Ascending aorta (tissue), 2 donors: ENCODE measurements at places on chromosomes 6 and 20.
A peak's percentile ranks its signal among the peaks of the same experiment; 100 is the strongest.

GRCh38 chr20:19682249-19682648 lies 75.8 kb upstream of the RIN2 start:
- no peak for DNase-seq
- H3K4me3 ChIP-seq: no peak overlapping the region
- no peaks in the 10 kb centered on the region for H3K4me1 ChIP-seq
- H3K27ac ChIP-seq: no peak overlapping the region
- H3K27me3 ChIP-seq: no peaks in the 10 kb centered on the region
- H3K36me3 ChIP-seq: peaks cover 5% of the 10 kb centered on the region

DNA sequence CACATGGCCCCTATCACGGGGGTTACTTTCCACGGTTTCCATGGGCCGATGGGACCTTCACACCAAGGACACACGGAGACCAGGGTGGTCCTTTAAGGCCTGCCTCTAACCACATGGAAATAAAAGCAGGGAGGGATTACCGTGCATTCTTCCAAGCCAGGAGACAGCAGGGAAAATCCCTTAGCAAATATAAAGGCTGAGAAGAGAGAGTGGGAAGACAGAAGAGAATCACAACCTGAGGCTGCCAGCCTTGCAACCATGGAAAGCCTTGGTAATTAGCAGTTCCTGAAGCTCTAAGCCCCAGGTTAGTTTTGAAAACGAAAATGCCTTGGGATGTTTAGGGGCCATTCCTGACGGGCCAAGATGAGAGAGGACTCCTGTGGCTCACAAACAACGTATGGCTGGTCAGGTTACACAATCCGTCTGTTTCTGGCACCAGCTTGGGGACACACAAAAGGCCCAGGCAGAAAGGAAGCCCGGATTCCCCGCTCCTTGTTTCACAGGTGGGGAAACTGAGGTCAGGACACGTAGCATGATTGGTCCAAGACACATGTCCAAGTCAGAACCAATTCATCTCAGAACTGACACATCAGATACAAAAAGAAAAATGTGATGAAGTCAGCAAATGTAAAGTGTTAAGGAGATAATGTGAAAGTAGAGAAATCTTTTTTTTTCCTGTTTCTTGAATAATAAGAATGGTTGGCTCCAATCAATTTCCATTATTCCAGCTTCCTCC lies 2.8 kb downstream of the PREX1 start:
- no peaks in the 10 kb centered on the region for H3K36me3 ChIP-seq
- H3K27me3 ChIP-seq: no peaks in the 10 kb centered on the region
- H3K4me1 ChIP-seq: peaks cover 9% of the 10 kb centered on the region
- DNase-seq: no peak

DNA sequence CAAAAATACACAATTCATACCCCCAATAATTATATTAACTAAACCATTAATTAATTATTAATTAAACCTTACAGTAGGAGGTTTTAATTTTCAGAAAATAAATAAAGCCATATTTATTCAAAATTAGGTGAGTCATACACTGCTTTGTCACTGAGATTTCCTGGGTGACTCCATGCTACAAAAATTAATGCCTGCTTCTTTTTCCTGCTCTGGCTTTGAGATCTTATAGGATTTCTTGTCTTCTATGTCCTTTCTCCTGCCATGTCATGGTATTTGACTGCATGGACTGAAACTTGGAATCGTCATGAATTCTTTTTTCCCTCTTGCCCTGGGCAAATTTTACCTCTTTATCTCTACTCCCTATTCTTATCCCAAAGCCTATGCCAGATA lies 133.2 kb downstream of the PHACTR1 start:
- no peaks in the 10 kb centered on the region for H3K4me1 ChIP-seq
- H3K4me3 ChIP-seq: no peak overlapping the region
- no peaks in the 10 kb centered on the region for H3K27me3 ChIP-seq

GRCh38 chr20:49256261-49256660 lies 21.6 kb downstream of the ZNFX1 start:
- H3K27me3 ChIP-seq: no peaks in the 10 kb centered on the region
- H3K27ac ChIP-seq: no peak overlapping the region
- H3K36me3 ChIP-seq: peaks cover 98% of the 10 kb centered on the region
- no peaks in the 10 kb centered on the region for H3K4me1 ChIP-seq
- no peak for DNase-seq

DNA sequence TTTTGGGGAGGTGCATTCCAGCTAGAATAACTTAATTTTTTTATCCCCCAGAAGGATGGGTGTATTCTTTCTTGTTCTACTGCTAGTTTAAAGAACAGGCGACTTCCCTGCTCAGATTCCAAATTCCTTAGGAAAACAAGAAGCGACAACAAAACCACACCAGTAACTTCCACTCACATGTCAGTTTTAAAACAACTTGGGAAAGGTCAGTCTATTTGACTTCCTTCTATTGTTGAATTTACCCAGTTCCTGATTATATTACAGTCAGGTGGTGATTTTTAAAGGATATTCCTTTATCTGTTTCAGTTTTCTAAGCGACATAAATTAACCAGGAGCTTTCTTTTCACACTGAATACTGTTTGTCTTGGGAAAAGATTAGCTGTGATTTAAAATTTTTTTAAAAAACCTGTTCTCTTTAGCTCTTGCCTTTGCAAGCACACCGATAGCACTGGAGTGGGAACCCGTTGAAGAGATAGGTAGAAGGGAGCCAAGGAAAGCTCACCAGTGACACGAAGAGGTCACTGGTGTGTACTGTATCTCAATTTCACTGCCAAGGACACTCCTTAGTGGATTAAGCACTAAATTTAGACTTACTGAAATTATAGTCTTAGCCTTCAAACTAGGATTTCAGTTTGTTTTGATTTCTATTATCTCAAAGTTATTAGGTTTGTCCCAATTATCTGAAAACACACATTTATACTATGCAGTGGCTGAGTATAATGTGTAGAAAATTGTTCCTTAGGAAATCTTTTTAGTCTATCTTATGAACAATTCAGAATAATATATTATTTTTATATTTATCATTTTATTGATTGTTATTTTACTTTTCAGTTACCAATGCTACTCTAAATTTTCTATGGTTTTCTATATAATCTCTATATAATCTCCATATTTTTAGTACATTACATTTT lies 22.3 kb downstream of the MARCKS start:
- no peak for DNase-seq
- H3K36me3 ChIP-seq: no peaks in the 10 kb centered on the region
- H3K4me3 ChIP-seq: no peak overlapping the region
- H3K4me1 ChIP-seq: no peaks in the 10 kb centered on the region
- H3K27ac ChIP-seq: no peak overlapping the region

- H3K4me3 ChIP-seq: no peak overlapping the region
- DNase-seq: no peak
- H3K4me1 ChIP-seq: no peaks in the 10 kb centered on the region
- no peaks in the 10 kb centered on the region for H3K27me3 ChIP-seq
- no peak overlapping the region for H3K27ac ChIP-seq
- H3K36me3 ChIP-seq: peaks cover 9% of the 10 kb centered on the region
Observed at GRCh38 chr6:16305246-16305725, 66.9 kb downstream of the GMPR start.

- no peak overlapping the region for H3K4me3 ChIP-seq
- no peaks in the 10 kb centered on the region for H3K36me3 ChIP-seq
- DNase-seq: no peak
- no peaks in the 10 kb centered on the region for H3K27me3 ChIP-seq
- H3K4me1 ChIP-seq: no peaks in the 10 kb centered on the region
- H3K27ac ChIP-seq: no peak overlapping the region
Observed at GRCh38 chr6:64988148-64988547, 718.9 kb downstream of the EYS start.

GRCh38 chr20:40628877-40629276 lies 60.2 kb downstream of the MAFB start:
- no peaks in the 10 kb centered on the region for H3K36me3 ChIP-seq
- no peak overlapping the region for H3K4me3 ChIP-seq
- H3K27me3 ChIP-seq: no peaks in the 10 kb centered on the region
- no peak overlapping the region for H3K27ac ChIP-seq
- peaks cover 11% of the 10 kb centered on the region for H3K4me1 ChIP-seq

- no peak overlapping the region for H3K4me3 ChIP-seq
- H3K27me3 ChIP-seq: no peaks in the 10 kb centered on the region
- H3K36me3 ChIP-seq: no peaks in the 10 kb centered on the region
- peaks cover under 1% of the 10 kb centered on the region for H3K4me1 ChIP-seq
Observed at GRCh38 chr6:158810155-158811095, 8.7 kb downstream of the EZR start.

DNA sequence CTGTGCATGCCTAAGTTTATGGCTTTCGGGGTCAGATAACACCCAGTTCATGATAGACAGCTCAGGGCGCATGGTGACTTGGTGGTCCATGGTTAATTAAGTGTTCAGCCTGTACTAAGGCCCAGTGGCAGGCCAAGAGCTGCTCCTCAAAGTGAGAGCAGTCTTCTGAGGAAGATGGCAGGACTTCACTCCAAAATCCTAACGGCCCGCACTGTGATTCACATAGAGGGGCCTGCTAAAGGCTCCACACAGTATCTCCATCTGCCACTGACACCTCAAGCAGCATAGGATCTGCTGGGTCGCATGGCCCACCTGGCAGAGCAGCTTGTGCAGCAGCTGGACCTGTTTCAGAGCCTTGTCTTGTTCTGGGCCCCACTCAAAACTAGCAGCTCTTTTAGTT lies 10.6 kb upstream of the CST7 start:
- no peak overlapping the region for H3K27ac ChIP-seq
- no peaks in the 10 kb centered on the region for H3K4me1 ChIP-seq
- no peak for DNase-seq
- no peak overlapping the region for H3K4me3 ChIP-seq
- no peaks in the 10 kb centered on the region for H3K27me3 ChIP-seq

GRCh38 chr6:168412456-168412855 lies 28.5 kb upstream of the SMOC2 start:
- H3K4me1 ChIP-seq: peaks cover 11% of the 10 kb centered on the region
- H3K27me3 ChIP-seq: no peaks in the 10 kb centered on the region
- DNase-seq: peak; percentile 50
- H3K36me3 ChIP-seq: no peaks in the 10 kb centered on the region
- no peak overlapping the region for H3K4me3 ChIP-seq

GRCh38 chr6:167843023-167843422 lies 16.3 kb downstream of the AFDN start:
- H3K4me3 ChIP-seq: no peak overlapping the region
- H3K4me1 ChIP-seq: no peaks in the 10 kb centered on the region
- H3K27ac ChIP-seq: no peak overlapping the region
- no peak for DNase-seq

DNA sequence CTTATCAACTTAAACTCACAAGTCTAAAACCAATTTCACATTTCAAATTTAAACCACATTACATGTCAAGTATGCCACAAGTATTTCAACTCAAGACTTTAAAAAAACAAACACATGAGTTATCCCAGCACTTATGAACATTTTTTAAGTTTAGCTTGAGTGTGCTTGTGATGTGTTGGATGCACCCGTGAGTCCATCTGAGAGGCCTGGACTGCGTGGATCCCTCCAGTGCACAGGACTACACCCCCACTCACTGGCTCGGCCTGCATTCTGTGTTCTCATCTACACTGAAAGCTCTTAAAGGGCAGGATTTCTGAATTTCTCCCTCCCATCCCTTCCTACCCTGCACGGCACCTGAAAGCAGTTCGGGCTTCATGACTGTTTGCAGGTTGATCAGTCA lies 128.8 kb upstream of the CD93 start:
- H3K36me3 ChIP-seq: no peaks in the 10 kb centered on the region
- no peaks in the 10 kb centered on the region for H3K4me1 ChIP-seq
- no peak overlapping the region for H3K27ac ChIP-seq
- DNase-seq: no peak

DNA sequence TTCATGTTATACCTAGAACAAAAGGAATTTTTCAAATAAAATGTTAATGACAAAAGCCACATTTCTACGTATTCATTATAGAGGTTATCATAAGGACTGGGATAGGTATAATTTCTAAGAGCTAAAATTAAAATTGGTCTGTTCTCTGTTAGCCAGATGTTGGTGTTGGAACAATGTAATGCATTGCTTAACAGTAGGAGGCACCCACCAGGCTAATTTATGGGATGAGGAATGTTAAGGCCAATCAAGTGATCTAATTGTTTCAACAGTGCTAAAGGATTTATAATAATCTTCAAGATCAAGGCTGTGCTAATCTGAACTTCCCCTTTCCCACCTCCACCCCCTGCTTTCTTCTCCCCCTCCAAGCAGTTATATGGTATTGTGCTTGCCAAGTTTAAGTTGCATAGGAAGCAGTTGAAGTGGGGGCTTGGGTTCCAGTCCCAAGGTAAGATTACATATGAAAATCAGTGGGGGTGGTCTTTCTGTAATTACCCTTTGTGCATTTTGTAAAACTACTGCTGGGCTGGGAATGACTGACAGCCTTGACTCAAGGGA lies 89.2 kb upstream of the BACH2 start:
- H3K27ac ChIP-seq: no peak overlapping the region
- DNase-seq: no peak
- H3K4me1 ChIP-seq: peaks cover 9% of the 10 kb centered on the region
- no peaks in the 10 kb centered on the region for H3K36me3 ChIP-seq
- H3K4me3 ChIP-seq: no peak overlapping the region
- no peaks in the 10 kb centered on the region for H3K27me3 ChIP-seq

DNA sequence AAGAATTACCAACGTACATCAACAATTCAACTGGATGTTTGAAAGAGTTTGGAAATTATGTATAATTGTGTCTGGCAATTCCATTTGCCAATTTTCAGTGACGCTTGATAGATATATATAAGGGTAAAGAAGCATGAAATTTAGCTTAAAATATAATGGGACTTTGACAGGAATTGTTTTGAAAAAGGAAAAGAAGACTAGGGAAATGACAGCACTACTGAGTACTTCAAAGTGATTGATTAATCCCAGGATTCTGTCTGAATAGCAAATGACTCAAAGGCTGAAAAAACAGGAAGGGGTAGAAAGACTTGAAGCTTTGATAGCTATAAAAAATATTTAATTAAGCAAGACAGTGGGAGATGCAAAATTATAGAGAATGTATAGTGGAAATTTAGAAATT lies 200.0 kb downstream of the KHDRBS2 start:
- no peak for DNase-seq
- no peaks in the 10 kb centered on the region for H3K36me3 ChIP-seq

DNA sequence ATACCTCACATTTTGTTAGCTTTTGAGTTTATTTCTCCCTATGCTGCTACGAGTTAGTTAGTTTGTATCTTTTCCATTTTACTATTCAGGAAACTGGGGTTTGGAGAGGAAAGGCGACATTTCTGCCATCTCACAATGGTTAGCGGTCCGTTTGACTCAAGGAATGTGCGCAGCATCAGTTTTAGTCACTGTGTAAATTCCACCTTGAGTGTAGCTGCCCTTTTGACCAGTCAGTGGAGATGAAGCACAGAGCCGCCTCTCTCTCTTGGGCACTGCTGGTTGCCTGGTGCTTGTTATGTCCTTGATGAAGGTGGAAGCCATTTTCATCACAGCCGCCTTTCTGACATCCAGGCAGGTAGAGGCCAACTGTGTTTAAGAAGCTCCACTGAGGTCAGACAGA lies 185.5 kb downstream of the SCP2D1 start:
- no peak overlapping the region for H3K27ac ChIP-seq
- no peaks in the 10 kb centered on the region for H3K27me3 ChIP-seq
- H3K4me1 ChIP-seq: no peaks in the 10 kb centered on the region

DNA sequence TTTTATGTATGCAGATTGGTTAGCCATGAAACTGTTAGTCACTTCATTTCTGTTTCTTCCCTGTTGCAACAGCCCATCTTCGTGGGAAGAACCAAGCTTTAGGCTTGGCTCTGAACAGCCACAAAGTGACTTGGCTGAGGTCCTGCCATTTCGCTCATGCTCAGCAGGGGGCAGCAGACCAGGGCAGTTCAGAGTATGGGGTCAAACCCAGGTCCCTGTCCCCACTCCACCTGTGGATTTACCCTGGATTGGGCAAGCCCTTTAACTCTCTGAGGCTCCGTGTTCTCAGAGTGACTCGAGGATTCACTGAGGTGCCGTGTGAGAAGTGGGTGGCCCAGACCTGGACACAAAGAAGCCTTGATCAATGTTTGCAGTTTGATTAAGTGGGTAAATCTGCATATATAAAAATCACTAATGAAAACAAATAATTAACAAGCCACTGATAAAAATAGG lies 19.8 kb upstream of the MAP1LC3A start:
- no peaks in the 10 kb centered on the region for H3K27me3 ChIP-seq
- no peak overlapping the region for H3K4me3 ChIP-seq
- H3K36me3 ChIP-seq: peaks cover 78% of the 10 kb centered on the region
- no peaks in the 10 kb centered on the region for H3K4me1 ChIP-seq
